ENCODE measurements at places on chromosomes 11 and 22.

GRCh38 chr22:41521126-41521525 is 23.1 kb downstream of the POLR3H start:
- no peak for DNase-seq

DNA sequence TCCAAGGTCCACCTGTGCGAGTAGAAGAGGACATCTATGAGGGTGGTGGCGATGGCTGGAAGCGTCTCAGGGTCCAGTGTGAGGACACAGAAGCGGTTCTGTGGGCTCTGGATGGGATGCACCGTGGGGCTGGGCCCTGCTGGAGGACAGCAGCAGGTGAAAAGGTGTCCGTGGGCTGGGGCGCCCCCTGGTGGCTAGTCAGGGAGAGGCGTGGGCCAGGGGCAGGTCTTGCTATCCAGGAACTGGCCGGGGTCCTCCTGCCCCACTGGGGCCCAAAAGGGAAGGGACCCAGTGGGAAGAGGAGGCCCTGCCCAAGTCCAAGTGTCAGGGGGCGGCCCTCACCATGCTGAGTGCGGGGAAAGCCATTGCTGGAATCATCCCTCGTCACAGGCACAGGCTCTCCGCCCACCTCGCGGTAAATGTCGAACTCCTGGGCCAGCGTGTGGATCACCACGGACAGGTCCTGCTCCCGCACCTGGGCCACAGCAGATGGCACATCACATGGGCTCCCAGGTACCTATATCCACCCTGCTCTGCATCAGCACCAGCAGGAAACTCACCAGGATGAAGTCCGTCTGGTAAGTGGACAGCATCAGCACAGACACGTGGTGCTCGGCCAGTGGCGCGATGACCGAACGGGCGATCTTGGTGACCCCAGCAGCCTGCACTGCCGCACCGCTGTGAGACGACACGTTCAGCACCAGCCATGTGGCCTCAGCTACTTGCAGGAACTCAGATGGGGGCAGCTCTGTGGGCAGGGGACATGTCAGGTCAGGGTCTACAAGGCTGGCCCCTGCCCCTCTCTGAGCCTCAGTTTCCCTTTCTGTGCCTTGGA is 2.3 kb downstream of the CASTOR1 start:
- peak; percentile 80 for DNase-seq

DNA sequence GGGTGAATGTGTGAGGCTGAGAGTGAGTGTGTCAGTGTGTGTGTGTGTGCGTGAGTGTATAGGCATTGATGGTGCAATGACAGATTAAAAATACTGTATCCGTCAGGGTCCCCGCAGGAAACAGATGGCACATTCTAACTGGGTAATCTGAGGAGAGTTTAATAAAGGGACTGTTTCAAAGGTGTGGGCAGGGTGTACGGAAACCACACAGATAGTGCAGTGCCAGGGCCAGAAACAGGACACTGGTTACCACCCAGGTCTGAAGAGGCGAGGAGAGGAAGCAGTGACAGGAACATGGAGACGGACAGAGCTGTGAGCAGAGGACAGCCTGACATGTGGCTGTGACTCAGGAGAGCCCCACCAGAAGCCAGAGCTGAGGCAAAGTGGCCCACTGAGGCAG is 16.5 kb downstream of the P2RX3 start:
- no peak for DNase-seq

DNA sequence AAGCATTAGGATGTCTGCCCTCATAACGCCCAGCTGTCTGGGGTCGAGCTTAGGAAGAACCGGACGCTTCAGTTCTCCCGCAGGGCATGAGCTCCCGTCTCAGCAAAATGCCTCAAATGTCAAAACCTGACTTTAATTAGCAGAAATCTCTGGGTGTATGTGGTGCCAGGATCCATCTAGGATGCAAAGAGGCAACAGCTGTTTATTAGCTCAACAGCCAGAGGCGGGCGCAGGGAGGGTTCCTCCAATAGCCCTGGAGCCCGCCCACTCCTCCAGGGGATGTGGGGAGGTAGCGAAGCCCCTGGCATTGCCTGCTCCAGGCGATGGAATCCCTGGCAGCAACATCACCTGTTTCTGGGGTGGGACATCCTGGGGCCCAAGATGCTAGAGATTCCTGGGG is 39.4 kb upstream of the RTL6 start:
- no peak for DNase-seq

DNA sequence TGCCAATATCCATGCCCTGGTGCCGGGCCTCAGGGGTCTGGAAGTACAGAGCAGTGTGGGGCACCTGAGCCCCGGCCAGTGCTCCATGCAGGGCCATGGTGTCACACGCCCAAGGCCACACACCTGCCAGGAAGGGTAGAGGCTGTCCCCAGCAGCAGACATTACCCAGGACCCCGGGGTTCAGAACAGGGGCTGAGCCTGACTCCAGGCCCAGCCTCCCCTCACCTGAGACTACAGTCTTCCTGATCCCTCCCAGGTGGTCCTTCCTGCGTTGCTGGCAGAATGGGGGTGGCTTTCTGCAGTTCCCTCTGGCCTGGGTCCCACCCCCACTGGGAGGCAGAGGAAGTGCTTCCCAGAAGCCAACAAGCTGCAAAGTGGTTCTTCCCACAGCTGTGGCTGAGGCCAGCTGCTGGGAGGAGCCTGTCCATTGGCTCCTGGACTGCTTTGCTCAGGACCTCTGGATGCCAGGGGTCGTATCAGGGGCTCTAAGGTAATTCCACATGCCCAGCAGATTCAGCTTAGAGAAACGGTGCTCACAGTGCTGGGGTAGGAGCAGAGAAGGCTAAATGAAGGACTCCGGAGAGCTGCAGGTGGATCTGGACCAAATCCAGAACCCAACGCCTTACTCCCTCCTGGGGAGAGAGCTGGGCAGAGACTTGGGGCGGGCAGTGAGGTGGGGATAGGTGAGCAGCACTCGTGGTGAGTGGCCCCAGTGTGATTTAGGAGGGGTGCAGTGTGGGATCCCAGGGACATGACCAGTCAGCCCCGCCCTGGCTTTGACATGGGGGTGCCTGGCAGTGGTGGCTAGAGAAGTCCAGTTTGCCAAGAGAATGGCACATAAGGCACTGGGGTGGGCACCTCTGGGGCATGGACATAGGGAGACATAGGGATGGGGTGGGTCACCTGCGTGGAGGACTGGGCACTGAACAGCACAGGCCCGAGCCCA is 12.6 kb downstream of the TCIRG1 start:
- DNase-seq: no peak

DNA sequence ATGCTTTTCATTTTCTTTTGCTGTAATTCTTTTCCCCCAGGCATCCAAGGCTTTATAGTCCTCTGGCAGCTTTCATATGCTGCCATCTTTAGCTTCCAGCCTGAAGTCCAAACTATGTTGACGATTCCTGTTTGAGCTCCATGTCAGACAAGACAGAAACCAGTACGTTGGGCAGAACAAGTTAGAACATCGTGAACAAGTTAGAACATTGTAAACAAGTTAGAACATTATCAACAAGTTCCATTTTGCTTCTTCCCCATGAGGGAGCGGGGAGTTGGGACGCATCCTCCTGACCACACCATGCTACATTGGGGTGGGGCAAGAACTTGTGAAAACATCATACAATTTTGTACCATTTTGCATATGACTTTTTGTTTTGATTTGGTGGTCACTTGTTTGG is 23.9 kb downstream of the GLB1L2 start:
- DNase-seq: no peak

- DNase-seq: no peak
These were observed 25.1 kb downstream of the RPL27A start for GRCh38 chr11:8707541-8708191.

DNA sequence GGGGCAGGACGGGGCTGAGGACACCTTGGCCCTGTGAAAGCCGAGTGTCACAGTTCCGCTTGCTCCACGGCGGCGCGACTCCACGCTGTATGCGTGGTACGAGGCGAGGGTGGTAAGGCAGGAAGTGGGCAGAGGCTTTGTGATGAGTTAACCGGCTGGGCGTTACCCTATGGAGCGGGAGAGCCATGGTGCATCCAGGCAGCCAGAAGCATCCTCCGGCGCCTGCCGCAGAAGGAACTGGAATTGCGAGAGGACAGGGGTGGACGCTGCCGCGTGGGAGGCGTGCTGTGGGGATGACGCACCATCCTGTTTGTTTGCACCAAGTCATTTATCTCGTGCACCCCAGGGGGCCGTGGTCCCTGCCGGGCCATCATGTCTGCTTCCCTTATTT is 643.9 kb downstream of the BRD1 start:
- no peak for DNase-seq

- DNase-seq: no peak
These were observed 386.9 kb upstream of the FAT3 start for GRCh38 chr11:91837411-91838330.

DNA sequence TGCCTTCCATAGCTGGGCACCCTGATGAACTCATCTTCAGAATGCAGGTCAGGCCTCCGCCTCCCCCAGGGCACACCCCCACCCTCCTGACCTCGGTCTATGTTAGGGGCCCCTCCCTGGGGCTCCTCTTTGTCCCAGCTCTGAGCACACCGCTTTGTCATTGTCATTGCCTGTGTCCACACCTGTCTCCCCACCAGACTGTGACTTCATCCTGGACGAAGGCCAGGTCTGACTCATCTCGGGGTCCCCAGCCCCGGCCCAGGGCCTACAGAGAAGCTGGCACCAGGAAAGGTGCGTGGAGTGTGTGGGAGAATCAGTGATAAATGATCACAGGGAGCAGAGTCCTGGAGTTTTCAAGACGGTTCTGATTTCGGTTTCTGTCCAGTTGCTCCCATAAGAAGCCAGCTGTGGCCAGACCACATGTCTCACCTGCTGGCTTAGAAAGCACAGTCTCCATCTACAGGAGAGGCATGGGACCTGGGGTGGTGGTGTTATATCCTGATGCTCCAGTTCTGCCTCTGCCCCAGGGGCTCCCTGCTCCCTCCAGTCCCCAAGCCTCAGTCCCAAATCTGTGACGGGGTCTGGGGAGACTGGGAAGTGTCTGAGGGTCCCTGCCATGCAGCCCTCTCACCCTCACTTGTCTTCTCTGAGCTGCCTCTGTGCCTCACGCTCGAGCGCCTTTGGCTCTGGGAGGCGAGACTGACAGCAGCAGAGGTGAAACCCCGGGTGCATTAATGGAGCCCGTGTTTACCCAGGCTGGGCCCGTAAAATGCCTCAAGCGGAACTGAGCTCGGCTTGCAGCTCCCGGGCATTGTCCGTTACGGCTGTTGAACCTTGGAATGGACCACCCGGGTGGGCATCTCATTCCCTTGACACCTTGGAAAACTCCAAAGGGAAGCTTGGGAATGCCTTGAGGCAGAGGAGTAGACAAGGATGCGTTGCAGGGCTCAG is 85.5 kb upstream of the WNT11 start:
- no peak for DNase-seq

- no peak for DNase-seq
These were observed 21.3 kb downstream of the MYO18B start for GRCh38 chr22:25763239-25763777.

DNA sequence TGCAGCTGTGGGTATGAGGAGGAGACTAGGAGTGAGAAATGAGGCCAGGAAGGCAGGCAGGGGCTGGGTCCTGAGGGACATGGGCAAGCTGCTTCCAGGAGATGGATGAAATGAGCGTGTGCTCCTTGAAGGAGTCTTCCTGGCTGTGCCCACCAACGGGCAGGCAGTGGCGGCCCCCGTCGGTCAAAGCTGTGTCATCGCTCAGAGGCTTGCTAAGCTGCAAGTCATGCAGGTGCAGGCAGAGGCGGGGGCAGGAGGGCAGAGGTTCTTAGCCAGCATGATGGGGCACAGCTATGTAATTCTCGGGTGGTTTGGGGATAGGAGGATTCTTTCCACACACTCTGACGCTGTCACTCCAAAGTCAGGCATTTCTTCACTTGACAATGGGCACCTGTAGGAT is 12.5 kb upstream of the PEX26 start:
- no peak for DNase-seq

GRCh38 chr11:69461272-69461962 is 20.0 kb upstream of the LINC01488 start:
- no peak for DNase-seq

- DNase-seq: no peak
These were observed 39.2 kb downstream of the P4HA3 start for GRCh38 chr11:74272276-74272675.

GRCh38 chr11:102197670-102198139 is 87.5 kb downstream of the YAP1 start:
- DNase-seq: no peak

DNA sequence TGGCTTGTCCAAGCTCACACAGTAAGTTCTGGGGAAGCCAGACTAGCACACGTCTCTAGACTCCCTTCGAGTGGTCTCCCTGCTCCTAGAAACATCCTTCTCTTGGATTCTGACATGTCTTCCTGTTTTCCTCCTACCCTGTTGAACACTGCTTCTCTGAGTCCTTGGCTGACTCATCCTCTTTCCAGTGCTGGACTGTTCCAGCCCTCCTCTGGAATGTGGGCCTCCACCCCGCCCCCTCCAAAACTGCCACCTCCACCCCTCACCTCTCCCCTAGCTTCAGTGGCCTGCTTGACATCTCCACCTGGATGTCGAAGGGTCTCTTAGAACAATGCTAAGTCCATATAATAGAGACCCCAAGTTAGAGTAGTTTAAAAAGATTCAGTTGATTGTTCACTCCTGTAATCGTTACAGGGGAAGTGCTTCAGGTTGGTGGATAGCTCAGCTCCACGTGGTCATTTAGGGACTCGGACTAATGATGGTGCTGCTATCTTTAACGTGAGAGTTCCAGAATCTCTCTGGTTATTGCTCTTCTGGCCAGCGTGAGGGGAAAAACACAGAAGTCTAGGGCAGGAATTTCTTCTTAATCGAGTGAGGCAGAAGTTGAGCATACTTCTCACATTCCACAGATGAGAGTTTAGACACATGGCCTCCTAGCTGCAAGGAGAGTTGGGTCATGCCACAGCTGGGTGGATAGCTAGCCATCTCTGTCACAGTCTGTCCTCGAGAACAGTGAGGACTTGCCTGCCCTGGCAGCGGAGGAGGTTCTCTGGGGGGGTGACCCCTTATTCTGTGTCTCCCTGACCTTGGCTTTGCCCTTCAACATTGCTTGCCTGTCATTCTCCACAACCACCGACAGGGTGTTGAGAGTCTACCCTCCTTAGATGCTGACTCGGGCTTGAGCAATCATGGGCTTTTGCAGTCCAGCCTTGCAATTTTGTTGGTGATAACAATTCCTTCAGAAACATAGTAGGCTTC is 4.7 kb upstream of the C11orf96 start:
- no peak for DNase-seq

DNA sequence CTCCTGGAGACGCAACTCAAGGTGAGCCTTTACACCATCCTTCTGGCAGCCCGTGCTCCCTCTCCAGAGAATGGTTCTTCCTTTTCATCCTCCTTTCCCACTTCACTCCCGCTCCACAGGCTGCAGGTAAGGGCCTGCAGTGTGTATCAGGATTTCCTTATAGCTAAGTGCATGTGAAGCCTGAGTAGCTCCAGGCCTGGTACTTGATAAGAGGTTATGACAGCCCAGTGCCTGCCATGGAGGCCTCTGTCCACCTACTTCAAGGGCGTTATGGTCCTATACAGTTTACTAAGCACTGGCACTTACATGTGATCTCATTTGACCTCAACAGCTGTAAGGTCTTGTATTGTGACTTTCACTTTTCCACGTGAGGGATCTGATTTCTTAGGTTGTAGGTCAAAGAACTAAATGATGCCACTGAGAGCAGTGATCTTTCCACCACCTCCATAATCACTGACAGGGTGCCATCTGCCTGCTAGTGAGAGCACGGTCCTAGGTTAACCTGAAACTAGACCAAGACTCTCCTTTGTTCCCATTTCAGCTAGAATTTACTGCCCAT is 18.1 kb downstream of the SSH3 start:
- no peak for DNase-seq

Measured in GM12891 (cell line).